ENCODE measurements at places on chromosomes 12 and 14. TPM values are rescaled to one million over a fixed set of nuclear protein-coding genes. Genes with fewer than 3 reads are reported as not detected.

- no peaks in the 10 kb centered on the region for H3K27me3 ChIP-seq
- peaks cover 8% of the 10 kb centered on the region for H3K4me1 ChIP-seq
- H3K36me3 ChIP-seq, result no peaks in the 10 kb centered on the region
These were observed 1.6 kb downstream of the SLC16A7 start for GRCh38 chr12:59597385-59597781.

GRCh38 chr12:124737772-124738635 is 125.7 kb downstream of the SCARB1 start:
- no peak for DNase-seq
- H3K4me1 ChIP-seq, result peaks cover 10% of the 10 kb centered on the region
- no peak overlapping the region for H3K27ac ChIP-seq
- no peaks in the 10 kb centered on the region for H3K36me3 ChIP-seq
- no peaks in the 10 kb centered on the region for H3K27me3 ChIP-seq

INHBC gene
- total RNA-seq, result not detected

DNA sequence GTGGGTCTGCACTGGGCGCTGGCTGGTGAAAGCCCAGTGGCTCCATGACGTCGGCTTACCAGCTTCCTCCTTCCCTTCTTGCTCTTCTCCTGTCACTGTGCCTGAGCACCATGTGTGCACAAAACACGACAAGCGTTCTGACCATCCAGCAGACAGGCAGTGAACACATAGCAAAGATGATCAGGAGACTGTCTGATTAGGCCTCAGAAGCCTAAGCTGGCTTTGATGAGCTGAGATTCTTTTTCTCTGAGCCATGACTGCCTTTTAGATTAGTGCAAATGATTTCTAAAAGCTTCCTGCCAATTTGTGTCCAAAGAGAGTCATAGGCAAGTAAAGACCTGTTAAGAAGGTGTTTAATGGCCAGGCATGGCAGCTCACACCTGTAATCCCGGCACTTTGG is 83.1 kb downstream of the AACS start:
- DNase-seq, result no peak
- H3K27ac ChIP-seq, result no peak overlapping the region
- H3K4me1 ChIP-seq, result no peaks in the 10 kb centered on the region
- no peaks in the 10 kb centered on the region for H3K27me3 ChIP-seq
- H3K36me3 ChIP-seq, result no peaks in the 10 kb centered on the region

DNA sequence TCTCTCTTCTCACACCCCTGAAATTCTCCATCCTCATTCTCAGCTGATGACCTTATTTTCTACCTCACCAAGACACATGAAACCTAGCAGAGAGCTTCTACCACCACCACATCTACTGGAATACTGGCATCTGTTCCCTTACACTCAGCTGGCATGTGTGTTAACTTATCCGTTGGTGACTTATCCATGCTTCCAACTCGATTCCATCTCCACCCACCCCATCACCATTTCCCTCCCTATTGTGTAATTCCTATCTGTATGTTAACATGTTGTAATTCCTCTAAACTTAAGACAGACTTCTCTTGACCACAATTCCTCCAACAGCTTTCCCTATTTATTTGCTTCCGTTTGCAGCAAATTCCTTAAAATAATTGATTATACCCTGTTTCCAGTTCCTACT is 15.4 kb downstream of the C1S start:
- peaks cover 4% of the 10 kb centered on the region for H3K4me1 ChIP-seq
- no peak overlapping the region for H3K4me3 ChIP-seq
- H3K27me3 ChIP-seq, result no peaks in the 10 kb centered on the region
- no peak overlapping the region for H3K27ac ChIP-seq
